CD4-positive, alpha-beta T cell treated with Interleukin-12 subunit alpha and Interleukin-12 subunit beta, for 1 hour (primary cell): ENCODE measurements at places on chromosomes 13 and 19.

GRCh38 chr19:8252922-8253589, 43.9 kb downstream of the CERS4 start:
- peak; percentile 83 for DNase-seq

- DNase-seq: no peak
These were observed 262.0 kb upstream of the TSHZ3 start for GRCh38 chr19:31611046-31611877.

- DNase-seq: no peak
These were observed 496.8 kb downstream of the TDRD3 start for GRCh38 chr13:60893801-60894200.

DNA sequence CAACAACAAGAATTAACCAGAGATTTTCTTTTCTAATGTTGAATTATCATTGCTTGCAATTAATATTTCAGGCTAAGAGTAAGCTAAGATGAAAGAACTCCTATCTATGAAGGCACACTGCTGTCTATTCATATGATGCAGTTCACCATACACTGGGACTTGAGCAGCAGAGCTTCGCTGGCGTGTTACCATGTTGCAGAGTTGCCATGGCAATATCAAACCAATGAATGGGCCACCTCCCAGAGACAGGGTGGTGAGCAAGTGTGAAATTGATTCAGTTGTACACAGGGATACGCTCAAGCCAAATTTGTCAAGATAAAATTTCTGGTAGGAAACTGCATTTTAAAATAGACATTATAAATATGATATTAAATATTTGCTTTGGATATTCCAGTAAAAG, 69.3 kb upstream of the MYO16 start:
- DNase-seq: no peak

GRCh38 chr13:96850538-96851145, 143.6 kb downstream of the OXGR1 start:
- DNase-seq: no peak

GRCh38 chr19:35909684-35910035, 1.6 kb upstream of the TYROBP start:
- DNase-seq: no peak

DNA sequence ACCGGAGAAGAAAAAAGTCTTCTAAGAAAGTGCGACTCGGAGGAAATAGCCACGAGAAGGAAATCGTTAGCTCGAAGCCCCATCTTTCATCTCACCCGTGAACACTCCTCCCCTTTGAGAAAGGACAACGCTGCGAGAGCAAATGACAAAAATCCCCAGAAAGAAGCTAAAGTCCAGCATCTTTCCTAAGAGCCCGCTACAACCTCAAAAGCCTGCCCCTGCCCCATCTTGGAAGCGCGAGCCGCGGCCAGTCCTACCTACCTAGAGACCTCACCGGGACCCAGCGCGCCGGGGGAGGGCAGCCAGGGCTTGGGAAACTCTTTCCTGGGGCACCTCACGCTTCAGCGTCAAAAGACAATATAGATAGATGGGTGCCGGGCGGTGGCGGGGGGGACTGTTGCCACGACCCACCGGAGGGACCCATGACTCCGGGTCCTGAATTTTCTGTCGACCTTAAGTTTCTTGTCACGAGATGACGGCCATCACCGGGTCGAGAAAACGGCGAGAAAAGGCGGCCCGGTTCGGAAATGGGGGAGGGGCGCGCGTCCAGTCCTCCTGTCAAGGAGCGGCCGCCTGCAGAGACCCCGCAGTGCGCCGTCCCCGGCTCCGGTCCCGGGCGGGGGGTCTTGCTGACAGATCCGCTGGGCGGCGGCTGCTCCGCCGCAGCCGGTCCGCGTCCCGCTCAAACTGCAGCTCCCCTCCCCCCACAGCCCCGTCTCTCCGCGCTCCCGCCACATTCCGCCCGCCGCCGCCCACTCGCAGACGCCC, 65.9 kb downstream of the KCNRG start:
- no peak for DNase-seq

GRCh38 chr13:114087430-114087829, 45.0 kb downstream of the RASA3 start:
- DNase-seq: no peak

DNA sequence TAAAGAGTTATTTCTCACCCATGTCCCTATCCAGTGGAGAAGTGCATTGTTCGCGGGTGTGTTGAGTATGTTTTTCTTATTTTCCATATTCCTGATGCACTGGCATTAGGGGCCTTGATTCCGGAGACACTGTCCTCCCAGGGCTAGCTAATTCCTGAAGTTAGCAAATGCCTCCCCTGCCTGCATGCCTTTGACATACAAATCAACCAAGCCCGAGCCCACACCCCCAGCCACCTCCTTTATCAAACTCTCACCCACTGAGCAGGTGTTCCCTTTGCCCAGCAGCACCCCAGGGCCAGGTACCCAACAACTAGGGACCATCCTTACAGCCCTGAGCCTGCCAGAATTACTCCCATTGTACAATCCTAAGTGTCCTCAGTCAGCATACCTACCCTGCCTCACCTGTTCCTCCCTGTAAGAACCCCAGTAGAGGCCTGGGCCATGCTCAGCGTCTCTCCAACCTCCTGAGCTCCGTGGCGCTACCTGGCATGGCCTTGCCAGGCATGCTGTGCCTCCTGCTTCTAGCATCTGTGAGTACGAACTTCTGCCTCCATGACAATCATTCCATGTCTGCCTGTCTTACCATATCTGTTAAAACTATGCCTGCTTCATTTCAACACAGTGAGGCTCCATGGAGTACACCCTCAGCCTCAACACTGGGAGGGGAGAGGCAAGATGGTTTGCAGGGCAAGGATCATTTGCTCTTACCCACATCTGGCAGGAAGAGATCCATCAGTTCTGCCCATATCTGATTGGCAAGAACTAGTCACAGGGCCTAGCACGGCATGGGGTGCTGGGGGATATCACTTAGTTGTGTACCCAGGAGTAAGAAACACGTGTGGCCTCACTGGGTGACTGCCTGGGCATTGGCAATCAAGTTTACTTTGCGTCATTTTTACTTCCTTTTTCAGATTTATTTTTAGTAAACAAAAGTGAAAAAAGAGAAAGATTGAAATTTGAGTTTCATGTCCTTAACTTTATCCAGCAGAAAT, 203.9 kb downstream of the SHISA2 start:
- no peak for DNase-seq

DNA sequence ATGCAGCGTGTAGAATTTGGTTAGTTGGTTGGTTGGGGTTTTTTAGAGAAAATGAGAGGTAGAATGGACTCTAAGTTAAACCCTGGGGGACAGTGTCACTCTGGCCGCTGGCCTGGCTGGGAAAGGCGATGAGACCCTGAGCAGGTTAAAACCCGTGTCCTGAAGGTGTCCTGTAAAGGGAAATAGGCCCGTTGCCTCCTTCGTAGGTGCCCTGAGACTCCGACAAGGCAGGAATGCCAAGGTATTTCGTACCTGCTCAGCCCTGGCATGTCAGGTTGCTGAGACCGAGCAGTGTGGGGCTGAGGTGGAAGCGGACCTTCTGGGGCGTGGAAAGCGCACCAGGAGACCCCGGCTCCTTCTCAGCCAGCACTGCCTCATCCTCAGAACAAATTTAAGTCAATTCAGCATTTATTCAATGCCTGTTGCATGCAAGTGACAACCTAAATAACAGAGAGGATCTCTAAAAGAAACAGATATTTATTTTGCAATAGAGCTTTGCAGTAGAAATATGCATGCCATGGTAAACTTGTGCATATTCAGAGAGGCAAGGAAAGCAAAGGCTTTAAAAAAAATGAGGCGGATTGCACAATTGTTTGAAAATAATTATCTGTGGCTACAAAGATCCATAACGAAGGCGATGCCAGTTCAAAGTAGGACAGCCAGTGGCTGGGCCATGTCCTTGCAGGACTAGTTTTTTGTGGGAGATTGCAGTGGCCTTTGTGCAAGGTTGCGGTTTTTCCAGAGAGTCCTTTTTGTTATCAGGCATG, 1.4 kb upstream of the RAB20 start:
- no peak for DNase-seq

DNA sequence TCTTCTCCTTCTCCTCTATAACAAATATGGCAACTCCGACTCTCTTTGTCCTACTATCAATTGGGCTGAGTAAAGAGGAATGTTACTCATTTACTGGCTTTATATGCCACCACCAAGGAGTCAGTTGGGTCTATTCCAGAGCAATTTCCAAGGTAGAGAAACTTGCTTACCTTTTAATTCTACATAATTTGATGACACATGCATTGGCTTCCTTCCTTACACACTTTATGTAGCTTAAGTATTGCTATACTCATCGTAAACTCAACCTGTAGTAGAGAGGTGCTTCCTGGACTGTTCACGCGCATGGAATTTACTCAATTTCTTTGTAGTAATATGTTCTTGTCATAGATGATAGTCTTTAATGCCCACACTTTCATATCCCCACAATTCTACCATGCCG, 160.7 kb downstream of the LMO7 start:
- no peak for DNase-seq

DNA sequence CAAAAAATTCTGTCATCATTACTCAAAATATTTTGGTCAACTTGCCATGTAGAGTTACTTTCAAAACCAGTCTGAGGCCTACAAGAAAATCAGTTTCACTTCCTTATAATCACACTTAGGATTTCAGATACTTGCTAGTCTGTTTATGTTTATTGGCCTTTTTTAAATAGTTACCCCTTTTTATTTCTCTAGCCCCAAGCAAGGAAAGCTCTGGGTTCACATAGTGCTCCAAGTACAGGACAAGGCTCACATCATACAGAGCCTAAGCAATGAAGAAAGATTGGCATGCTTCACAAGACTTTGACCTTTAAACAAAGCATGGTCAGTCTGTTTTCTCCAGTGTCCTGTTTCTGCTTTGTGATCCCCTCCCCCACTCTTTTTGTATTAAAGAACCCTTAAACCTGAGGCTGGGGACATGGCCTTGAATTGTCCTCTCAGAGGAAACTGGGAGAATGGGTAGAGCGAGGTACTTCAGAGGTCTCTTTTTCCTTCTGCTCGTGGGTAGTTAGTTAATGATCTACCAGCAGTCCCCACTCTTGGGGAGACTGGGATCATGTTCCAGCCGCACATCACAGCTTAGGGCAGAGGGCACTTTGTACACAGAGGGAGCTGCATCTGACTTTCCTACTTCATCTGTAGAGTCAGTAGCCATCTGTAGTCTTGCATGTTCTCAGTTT, 30.7 kb downstream of the CEACAM1 start:
- no peak for DNase-seq

DNA sequence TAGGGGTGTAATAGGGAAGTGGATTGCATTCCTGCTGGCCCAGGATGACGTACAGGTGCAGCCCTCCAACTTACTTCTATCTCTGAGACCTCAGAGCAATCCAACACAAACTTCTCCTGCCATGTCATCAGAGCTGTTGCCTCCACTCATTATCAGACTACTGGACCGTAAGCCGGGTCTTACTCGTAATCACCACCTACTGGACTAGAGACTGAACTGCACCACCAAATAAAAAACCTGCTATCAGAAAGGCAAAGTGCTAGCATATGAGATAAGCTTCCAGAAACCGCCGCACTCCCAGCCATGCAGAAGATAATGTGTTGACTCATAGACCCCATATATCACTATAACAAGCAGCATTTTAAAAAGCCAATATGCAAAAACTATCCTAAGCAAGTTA, 102.0 kb downstream of the SLITRK1 start:
- no peak for DNase-seq

GRCh38 chr19:39398297-39398864, 7.2 kb downstream of the MED29 start:
- peak; percentile 74 for DNase-seq

DNA sequence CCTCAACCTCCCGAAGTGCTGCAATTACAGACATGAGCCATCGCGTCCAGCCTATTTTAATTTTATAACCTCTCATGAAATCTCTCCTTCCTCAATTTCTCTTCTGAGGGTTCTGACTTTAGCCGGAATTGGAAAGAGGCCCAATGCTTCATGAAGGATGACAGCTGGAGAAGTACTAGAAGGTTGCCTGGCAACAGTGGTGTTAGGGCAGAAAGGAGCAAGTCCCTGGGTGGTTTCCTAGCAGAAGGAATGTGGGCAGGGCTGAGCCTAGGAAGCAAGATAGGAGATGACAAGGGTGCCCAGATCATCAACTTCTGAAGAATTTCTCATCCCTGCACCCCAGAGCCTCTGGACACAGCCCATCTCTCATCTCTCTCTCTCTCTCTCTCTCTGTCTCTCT, 25.8 kb downstream of the CACNG6 start:
- DNase-seq: no peak

- DNase-seq: peak; percentile 30
These were observed 20.6 kb downstream of the BRSK1 start for GRCh38 chr19:55304279-55304978.

- no peak for DNase-seq
These were observed 174.5 kb downstream of the USP12 start for GRCh38 chr13:26996965-26997752.

GRCh38 chr19:5139583-5140325, 170.8 kb downstream of the KDM4B start:
- no peak for DNase-seq

DNA sequence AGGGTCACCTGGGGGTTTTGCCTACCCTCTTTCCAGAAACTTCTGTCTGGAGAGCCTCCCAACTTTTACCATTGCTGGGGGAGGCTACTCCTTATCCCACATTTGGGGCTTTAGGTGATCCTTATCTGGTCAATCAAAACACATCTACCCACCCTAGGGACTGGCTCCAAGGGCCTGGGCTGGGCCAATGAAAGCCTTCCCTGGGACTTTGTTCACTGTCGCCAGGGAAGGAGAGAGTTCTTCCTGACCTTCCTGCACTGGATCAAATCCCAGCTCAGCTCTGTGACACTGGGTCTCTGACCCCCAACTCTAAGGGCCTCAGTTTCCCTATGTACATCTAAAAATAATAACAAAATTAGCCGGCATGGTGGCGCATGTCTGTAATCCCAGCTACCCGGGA, 11.1 kb downstream of the DOCK6 start:
- DNase-seq: no peak

DNA sequence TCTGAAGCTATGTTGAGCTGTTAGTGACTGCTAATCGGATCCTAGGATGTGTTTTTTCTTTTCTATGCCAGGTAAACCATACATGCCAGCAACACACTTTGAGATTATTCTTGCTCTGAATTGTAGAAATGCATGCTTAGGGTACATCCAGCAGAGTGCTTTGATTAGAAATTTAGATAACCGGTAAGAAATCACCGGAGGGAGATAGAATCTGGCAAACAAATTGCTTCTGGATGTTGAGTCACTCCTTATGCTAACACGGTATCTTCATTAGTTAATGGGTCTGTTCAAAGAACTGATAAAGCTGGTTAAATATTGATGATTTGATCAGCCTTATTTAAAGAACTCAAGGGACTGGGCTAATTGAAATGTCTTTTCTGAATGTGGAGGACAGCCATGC, 85.1 kb upstream of the SIAH3 start:
- no peak for DNase-seq

GRCh38 chr13:73248711-73249580, 190.1 kb downstream of the KLF5 start:
- DNase-seq: no peak
